NCI-H1417 treated with DMSO at 0.1 percent for 48 hours (cell line): ENCODE measurements at places on chromosomes 2 and 18.

- DNase-seq = no peak
Observed at GRCh38 chr2:82591718-82592117, 1867.4 kb downstream of the SUCLG1 start.

DNA sequence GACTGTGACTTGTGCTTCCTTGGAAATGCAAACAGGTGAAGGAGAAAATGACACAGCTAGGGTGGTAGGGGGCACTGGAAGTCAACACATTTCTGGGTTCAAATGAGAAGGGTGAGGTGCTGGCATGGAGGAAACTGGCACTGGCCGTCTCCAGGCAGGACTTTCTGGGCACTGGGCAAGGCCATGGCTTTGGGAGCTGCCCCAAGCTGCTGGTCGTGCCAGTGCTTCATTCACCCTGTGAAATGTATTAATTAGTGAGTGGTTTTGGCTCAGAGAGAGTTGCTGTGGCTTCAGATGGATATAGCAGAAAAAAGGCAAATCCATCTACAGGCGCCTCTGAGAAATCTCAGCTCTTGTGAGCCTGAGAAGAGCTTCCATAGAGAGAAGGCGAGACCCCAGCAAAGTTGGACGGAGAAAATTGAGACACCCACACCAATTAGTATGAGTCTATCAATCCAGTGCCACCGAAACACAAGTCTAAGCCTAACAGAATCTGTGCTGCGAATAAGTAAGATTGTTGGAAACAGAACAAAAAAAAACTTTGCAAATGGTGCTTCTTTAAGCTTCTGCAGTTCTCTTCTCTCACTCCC, 202.1 kb upstream of the TNP1 start:
- DNase-seq = no peak

DNA sequence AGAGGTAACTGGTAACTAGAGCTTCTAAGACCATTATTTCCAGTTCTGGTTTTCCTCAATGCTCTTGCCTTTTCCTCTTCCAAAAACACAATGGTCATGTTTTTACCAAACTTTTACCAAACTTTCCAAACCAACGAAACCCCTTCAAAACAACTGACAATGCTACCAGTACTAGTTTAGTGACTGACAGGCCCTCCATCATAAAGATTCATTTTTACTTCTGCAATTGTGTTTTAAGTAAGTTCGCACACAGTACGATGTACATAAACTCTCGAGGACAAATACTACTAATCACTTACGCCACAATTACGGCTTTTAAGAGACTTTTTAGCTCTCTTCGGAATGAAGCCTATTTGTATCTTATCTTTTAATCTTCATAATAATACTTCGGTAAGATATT, 900 bp downstream of the C18orf32 start:
- DNase-seq = no peak

- DNase-seq = no peak
Observed at GRCh38 chr2:113041871-113042270, 10.8 kb downstream of the IL36B start.

- no peak for DNase-seq
Observed at GRCh38 chr2:72139874-72140620, 7.6 kb downstream of the CYP26B1 start.

GRCh38 chr2:175468431-175469098, 287.1 kb upstream of the ATP5MC3 start:
- no peak for DNase-seq

DNA sequence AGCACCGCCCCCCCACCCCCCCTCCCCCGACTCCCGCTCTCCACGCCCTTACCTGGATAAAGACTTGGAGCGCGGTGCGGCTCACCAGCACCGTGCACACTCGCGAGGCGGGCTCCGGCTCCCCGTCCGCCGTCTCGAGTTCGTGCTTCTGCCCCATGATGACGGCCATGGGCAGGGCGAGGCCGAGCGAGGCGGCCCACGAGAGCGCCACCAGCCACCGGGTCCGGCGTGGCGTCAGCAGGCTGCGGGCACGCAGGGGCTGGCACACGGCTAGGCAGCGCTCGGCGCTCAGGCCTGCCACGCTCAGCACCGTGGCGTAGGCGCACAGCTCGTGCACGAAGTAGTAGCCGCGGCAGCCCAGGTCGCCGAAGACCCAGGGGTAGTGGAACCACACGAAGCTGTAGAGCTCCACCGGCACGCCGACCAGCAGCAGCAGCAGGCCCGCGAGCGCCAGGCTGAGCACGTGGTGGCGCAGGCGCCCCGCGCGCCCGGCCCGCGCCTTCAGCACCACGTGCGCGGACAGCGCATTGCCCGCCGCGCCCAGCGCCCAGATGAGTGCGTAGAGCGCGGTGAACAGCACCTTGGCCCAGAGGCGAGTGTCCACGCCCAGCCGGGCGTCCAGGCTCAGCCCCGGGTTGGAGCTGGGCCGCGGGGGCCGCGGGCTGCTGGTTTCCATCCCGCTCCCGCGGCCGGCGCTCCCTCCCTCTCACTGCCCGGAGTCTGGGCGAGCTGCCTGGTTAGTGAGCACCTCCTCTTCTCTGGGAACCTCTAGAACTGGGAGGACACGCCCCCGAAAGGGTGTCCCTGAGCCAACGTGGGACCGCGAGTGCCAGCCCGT, at the start of gene NTSR2:
TSS of gene NTSR2 (minus strand) at position 742 of the 838 bp plus-strand sequence. CDS start at position 676, 66 bp downstream.
- DNase-seq = no peak

DNA sequence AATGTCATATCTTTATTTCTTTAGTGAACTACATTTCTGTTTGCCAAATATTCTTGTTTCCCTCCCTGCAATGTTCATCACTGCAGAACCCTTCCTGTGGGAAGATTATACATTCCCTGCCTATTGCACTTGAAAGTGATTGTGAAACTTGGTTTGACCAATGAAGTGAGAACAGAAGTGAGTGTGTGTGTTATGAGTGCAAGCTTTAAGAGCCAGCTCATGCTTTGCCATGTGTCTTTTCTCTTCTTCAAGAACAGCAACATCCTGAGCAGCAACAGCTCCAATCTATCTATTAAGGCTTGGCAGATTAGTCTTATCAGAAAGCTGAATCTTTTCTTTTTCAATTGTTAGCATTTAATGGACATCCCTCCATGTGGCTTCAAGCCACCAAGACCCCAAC, 42.0 kb upstream of the UBE2E3 start:
- no peak for DNase-seq
